HCT116 (cell line): ENCODE measurements at places on chromosomes 16 and 17.

GRCh38 chr17:611202-611601, 103.4 kb downstream of the VPS53 start:
- no peaks in the 10 kb centered on the region for H3K4me1 ChIP-seq
- no peaks in the 10 kb centered on the region for H3K27me3 ChIP-seq
- no peak overlapping the region for H3K27ac ChIP-seq
- DNase-seq, result no peak

DNA sequence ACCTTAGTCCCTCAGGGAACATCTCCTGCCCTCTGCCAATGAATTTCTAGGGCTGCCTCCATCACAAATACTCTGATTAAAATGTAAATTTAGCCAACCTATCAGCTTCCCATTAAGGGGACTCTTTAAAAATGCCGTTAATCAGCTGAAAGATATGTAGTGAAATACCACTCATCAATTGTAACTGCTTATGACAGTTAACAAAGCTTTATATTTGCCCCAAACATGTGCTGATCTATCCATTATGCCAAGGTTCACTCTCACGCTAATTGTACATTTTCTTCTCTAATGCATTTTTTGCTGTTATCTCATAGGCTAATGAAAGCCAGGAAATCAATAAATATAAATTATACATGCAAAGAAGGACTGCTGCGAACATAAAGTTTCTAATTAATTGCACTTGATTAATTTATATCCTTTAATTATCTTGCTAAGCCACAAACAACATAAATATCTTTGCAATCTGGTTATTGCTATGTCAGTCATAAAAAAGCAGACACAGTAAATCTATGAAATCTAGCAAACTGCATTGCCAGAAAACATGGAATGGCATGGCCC, 601.4 kb upstream of the SALL1 start:
- no peak overlapping the region for H3K4me3 ChIP-seq
- H3K27ac ChIP-seq, result no peak overlapping the region
- DNase-seq, result no peak
- H3K36me3 ChIP-seq, result no peaks in the 10 kb centered on the region
- H3K4me1 ChIP-seq, result no peaks in the 10 kb centered on the region

GRCh38 chr17:34442387-34443111, 79.5 kb upstream of the CCL1 start:
- no peak overlapping the region for H3K27ac ChIP-seq
- DNase-seq, result no peak
- H3K4me3 ChIP-seq, result no peak overlapping the region
- no peaks in the 10 kb centered on the region for H3K36me3 ChIP-seq

DNA sequence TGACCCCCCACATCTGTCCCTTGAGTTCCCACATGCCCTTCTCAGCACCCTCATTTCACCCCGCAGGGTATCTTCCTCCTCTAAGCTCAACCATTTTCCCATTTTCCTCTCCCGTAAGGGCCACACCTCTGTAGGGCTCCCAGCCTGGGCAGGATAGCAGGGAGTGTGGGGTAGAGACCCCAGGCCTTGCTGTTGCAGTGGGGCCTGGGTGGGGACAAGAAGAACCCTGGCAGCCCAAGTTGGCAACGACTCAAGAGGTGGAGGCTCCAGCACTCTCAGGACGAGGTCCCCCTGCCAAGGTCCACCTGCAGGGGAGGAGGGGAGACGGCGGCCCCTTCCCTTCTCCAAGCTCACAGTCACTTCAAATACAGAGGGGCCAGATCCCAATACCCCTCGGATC, 2.0 kb upstream of the TMEM92 start:
- H3K4me3 ChIP-seq, result no peak overlapping the region; the same call in 1 of the 2 replicates
- no peak overlapping the region; the same call in 1 of the 2 replicates for H3K27ac ChIP-seq
- H3K36me3 ChIP-seq, result no peaks in the 10 kb centered on the region

- H3K27ac ChIP-seq, result no peak overlapping the region
- H3K27me3 ChIP-seq, result no peaks in the 10 kb centered on the region
- no peak for DNase-seq
- no peaks in the 10 kb centered on the region for H3K36me3 ChIP-seq
- peaks cover 11% of the 10 kb centered on the region for H3K4me1 ChIP-seq
Observed at GRCh38 chr17:11924076-11924475, 73.2 kb downstream of the ZNF18 start.

DNA sequence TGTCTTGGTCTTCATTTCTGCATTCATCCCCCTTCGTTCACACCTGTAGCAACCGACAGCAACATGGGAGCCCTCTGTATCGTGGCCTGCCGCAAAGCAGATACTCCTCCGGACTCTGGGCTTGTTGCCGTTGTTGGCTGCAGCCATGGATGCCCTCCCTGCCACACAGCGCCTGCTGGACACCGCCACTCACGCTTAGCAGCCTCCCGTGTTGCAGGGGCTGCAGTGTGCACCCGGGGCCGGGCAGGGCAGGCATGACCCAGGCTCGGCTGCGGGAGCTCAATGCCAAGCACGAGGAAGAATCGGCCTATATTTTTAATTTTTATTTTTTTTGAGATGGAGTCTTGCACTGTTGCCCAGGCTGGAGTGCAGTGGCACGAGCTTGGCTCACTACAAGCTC, 34.9 kb upstream of the ZNF629 start:
- DNase-seq, result no peak
- H3K27me3 ChIP-seq, result no peaks in the 10 kb centered on the region
- no peaks in the 10 kb centered on the region for H3K36me3 ChIP-seq
- H3K4me1 ChIP-seq, result no peaks in the 10 kb centered on the region
- H3K4me3 ChIP-seq, result no peak overlapping the region
- no peak overlapping the region for H3K27ac ChIP-seq

GRCh38 chr17:32962320-32962711, 29.3 kb upstream of the SPACA3 start:
- H3K4me1 ChIP-seq, result no peaks in the 10 kb centered on the region
- no peak for DNase-seq
- H3K4me3 ChIP-seq, result no peak overlapping the region
- peaks cover 32% of the 10 kb centered on the region for H3K27me3 ChIP-seq
- H3K36me3 ChIP-seq, result no peaks in the 10 kb centered on the region
- H3K27ac ChIP-seq, result no peak overlapping the region

DNA sequence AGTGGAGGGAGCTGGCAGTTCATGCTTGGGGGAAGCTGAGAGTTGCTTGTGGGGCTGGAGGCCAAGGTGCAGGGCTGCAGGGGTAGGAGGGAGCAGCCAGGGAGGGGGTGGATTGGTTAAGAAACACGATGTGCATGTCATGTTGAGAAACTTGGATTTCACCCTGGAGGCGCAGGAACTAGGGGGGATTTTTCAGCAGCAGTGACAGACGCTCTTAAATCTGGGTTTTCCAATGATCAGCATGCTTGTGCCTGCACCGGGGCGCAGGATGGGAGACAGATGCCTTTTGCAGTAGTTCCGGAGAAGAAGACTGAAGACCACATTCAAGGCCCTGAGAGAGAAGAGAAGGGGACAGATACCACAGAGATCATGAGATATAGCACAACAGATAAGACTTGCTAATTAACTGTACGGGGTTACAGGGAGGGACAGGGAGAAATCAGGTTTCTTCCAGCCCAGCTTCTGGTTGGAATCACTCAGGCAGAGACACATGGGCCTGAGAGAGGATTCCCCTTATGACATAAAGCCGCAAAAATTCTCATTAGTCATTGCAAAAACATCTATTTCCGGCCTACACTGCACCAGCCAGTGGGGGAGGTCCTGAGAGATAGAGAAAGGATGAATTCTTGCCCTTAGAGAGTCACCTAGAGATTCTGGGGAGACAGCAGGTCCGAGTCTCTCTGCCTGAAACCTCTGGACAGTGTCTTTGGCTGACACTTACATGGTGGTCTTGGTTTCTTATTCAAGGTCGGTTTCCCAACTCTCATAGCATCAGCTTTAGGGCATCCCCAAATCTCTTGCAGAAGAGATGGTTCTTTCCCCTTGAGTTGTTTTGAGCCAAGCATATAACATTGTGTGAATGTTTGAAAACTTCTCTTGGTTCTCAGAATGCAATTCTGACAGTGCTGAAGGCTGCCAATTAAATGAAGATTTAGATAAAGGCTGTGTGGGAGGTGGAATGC, 27.1 kb downstream of the CDH13 start:
- no peaks in the 10 kb centered on the region for H3K27me3 ChIP-seq
- peak; percentile 37 for DNase-seq
- peak overlapping the region; percentile 36 for H3K4me3 ChIP-seq
- H3K27ac ChIP-seq, result peak overlapping the region; percentile 58

- no peak overlapping the region for H3K27ac ChIP-seq
- H3K4me3 ChIP-seq, result no peak overlapping the region
- no peaks in the 10 kb centered on the region for H3K36me3 ChIP-seq
- DNase-seq, result peak; percentile 48
- no peaks in the 10 kb centered on the region for H3K4me1 ChIP-seq
Observed at GRCh38 chr17:77011173-77012011, 129.4 kb upstream of the SEC14L1 start.

DNA sequence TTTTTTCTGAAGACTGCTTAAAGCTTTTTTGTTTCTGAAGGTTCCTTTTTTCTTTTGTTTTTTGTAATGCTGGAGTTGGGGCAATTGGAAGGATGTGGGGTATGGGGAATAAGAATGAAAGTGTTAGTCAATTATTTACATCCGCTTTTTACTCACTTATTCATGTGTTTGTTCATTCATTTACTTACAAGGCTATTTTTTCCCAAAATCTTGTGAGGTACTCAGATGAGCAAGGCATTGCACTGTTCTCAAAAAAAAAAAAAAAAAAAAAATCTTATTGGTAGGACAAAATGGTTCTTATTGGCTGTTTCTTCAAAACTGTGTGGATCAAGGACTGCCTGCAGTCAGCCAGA, 55.7 kb downstream of the PLD6 start:
- H3K4me3 ChIP-seq, result no peak overlapping the region
- H3K27ac ChIP-seq, result no peak overlapping the region
- peaks cover 51% of the 10 kb centered on the region for H3K36me3 ChIP-seq
- peaks cover 29% of the 10 kb centered on the region for H3K4me1 ChIP-seq

- no peaks in the 10 kb centered on the region for H3K27me3 ChIP-seq
- H3K36me3 ChIP-seq, result no peaks in the 10 kb centered on the region
- H3K4me3 ChIP-seq, result no peak overlapping the region
- no peak overlapping the region for H3K27ac ChIP-seq
Observed at GRCh38 chr16:78478267-78478861, 378.9 kb downstream of the WWOX start.

- DNase-seq, result no peak
- peak overlapping the region; percentile 82 for H3K4me3 ChIP-seq
Observed at GRCh38 chr16:9090101-9090959, 1.1 kb upstream of the HAPSTR1 start.

- peaks cover 14% of the 10 kb centered on the region for H3K27me3 ChIP-seq
- no peak overlapping the region for H3K4me3 ChIP-seq
- no peaks in the 10 kb centered on the region for H3K36me3 ChIP-seq
- H3K4me1 ChIP-seq, result no peaks in the 10 kb centered on the region; the same call in 1 of the 2 replicates
- no peak overlapping the region for H3K27ac ChIP-seq
- DNase-seq, result peak; percentile 57
Observed at GRCh38 chr17:73657473-73658116, 13.3 kb upstream of the SDK2 start.

DNA sequence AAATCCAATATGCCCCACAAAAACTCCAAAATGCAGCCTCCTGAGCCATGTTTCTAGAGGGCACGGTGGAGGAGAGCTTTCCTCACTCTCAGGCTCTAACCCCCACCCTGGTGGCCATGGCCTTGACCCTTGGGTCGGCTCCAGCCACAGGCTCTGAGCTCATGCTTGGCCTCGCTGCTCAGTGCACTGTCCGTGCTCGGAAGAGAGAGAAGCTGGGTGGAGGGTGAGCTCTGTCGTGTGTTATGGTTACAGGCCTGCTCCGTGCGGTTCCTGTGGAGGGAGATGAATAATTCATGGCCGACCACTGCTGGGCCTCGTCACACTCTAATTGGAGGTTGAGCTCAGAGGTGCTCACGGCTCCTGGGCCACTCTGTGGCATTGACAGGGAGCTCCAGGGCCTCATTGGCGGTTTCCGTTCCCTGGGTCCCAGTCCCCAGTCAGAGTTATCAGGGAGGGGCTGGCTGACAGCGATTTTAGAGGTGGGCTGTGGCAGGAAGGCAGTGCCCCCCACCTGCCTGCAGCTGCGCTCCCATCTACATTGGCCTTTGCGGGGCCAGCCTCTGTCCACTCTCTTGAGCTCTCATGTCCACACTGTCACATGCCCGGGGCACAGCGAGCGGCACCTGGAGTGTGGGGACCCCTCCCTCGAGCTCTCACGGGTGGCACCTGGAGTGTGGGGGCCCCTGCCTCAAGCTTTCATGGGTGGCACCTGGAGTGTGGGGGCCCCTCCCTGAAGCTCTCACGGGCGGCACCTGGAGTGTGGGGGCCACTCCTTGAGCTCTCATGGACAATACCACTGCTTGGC, 24.9 kb downstream of the ACSF3 start:
- DNase-seq, result no peak
- H3K36me3 ChIP-seq, result peaks cover 22% of the 10 kb centered on the region; the same call in 1 of the 2 replicates
- no peak overlapping the region for H3K27ac ChIP-seq
- H3K27me3 ChIP-seq, result no peaks in the 10 kb centered on the region

DNA sequence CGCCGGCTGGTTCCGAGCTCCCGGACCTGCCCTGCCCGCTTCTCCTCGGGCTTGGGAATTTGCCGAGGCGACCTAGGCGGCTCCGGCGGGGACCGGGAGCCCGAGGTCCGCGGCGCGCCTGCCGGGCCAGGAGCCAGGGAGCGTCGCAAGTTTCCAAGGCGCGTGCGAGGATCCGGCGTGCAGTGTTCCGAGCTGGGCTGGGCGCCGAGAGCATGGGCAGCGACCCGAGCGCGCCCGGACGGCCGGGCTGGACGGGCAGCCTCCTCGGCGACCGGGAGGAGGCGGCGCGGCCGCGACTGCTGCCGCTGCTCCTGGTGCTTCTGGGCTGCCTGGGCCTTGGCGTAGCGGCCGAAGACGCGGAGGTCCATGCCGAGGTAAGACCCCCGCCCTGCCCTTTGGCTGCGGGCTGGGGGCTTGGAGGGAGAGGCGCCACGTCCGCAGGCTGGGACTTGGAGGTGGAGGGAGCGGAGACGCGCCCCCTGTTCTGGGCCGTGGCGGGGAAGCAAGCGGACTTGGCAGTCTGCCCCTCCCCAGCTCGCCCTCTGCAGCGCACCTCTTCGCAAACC, 668 bp downstream of the MMP15 start:
- no peak for DNase-seq
- H3K27ac ChIP-seq, result peak overlapping the region; percentile 93
- peak overlapping the region; percentile 94 for H3K4me3 ChIP-seq
- H3K27me3 ChIP-seq, result no peaks in the 10 kb centered on the region
- no peaks in the 10 kb centered on the region for H3K36me3 ChIP-seq
- peaks cover 52% of the 10 kb centered on the region for H3K4me1 ChIP-seq

DNA sequence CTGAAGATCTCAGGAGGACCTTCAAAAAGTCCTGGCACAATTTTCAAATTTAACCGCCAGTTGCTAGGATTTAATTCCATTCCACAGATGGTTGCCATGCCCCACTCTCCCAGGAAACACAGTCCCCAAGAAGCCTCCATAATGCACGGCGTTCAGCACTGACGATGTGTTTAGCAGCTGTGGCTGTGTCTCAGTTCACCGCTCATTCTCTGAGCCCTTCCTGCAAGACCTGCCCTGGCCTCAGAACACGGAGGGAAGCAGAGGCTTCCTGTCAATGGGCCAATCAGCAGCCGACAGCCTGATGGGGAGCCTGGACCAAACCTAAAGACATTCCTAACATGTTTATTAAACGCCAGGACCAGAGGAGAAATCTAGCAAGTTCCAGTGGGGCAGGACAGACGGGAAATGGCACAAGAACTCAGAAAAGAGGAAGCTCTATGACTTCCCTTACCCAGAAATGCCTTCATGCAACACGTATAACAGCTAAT, 4.9 kb downstream of the MYLK3 start:
- H3K4me1 ChIP-seq, result no peaks in the 10 kb centered on the region
- H3K4me3 ChIP-seq, result no peak overlapping the region
- H3K27me3 ChIP-seq, result no peaks in the 10 kb centered on the region
- no peaks in the 10 kb centered on the region for H3K36me3 ChIP-seq
- no peak for DNase-seq
- H3K27ac ChIP-seq, result no peak overlapping the region
